ENCODE measurements at places on chromosomes 12 and 14.

GRCh38 chr14:51014625-51015024 lies 70.3 kb upstream of the PYGL start:
- H3K36me3 ChIP-seq = no peaks in the 10 kb centered on the region
- no peaks in the 10 kb centered on the region for H3K27me3 ChIP-seq
- no peaks in the 10 kb centered on the region for H3K4me1 ChIP-seq
- no peak overlapping the region for H3K27ac ChIP-seq
- H3K4me3 ChIP-seq = no peak overlapping the region
- DNase-seq = no peak

DNA sequence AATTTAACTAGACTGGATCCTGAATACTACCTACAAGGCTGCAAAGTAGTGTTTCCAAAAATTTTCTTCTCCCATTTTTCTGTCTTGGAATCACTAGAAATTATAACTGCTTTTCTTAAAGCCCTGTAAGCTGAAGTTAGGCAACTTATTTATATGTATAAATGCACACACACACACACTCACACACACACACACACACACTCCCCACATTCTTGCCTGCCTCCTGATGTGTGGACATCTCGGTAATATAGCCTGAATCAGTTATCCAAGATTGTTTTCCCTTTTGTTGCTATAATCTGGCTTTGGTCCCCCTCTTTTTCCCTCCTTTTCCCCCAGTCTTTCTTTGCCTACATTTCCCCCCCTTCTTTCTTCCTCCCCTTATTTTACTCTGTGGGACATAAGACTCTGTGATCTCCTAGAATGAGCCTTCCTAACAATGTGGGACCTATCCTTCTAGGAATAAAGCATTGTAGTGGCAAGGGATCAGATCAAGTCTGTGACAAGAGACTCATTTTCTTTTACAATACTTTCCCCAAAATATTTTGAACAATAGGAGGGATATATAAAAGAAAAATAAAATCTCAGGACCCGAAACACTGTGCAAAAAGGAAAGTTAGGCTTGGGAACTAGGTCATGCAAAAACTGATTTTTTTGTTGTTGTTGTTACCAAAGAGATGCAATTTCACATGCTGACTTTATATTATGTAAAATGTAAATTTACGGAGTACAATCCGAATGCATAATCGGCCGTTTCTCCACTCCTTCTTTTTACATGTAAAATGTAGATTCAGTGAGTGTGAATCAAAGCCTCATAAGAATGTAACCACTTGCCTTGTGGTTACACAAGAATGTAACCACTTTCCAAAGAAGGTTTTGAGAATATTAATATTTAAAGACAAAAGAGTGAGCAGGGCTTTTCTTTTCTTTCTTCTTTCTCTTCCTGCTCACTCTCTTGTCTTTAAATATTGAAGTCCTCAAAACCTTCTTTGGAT lies 26.3 kb upstream of the CD69 start:
- no peak for DNase-seq
- H3K36me3 ChIP-seq = no peaks in the 10 kb centered on the region
- H3K27ac ChIP-seq = no peak overlapping the region

DNA sequence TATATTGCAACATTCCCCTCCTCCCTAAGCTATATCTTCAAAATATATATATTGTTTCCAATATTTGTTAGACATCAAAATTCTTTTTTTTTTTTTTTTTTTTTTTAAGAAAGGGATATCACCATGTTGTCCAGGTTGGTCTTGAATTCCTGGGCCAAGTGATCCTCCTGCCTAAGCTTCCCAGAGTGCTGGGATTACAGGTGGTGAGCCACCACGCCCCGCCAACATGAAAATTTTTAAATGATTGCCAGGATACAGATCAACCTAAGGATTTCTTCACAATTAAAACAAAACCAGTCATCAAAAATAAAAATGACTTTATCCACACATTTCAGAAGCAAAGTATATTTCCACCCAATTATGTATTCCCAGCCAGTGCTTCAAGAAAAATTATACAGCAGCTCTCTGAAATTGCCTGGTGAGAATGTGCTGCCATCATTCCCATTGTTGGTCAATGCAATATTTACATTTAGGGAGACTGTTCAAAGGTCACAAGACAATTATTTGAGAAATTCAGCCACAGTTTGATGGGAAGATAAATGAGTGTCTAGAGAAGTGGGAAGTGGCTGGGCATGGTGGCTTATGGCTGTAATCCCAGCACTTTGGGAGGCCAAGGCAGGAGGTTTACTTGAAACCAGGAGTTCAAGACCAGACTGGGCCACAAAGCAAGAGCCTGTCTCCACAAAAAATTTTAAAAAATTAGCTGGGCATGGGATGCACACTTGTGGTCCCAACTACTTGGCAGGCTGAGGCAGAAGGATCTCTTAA lies 141.7 kb upstream of the AMIGO2 start:
- no peak overlapping the region for H3K4me3 ChIP-seq
- peak overlapping the region; percentile 82 for H3K27ac ChIP-seq
- no peak for DNase-seq
- no peaks in the 10 kb centered on the region for H3K36me3 ChIP-seq

GRCh38 chr12:46267825-46268582 lies 839 bp downstream of the SLC38A1 start:
- peaks cover 50% of the 10 kb centered on the region for H3K36me3 ChIP-seq
- no peaks in the 10 kb centered on the region for H3K27me3 ChIP-seq
- DNase-seq = no peak
- H3K27ac ChIP-seq = peak overlapping the region; percentile 96
- peak overlapping the region; percentile 79 for H3K4me3 ChIP-seq
